Astrocyte of the cerebellum (primary cell): ENCODE measurements at places on chromosomes 3 and 15.
A peak's percentile ranks its signal among the peaks of the same experiment; 100 is the strongest.

DNA sequence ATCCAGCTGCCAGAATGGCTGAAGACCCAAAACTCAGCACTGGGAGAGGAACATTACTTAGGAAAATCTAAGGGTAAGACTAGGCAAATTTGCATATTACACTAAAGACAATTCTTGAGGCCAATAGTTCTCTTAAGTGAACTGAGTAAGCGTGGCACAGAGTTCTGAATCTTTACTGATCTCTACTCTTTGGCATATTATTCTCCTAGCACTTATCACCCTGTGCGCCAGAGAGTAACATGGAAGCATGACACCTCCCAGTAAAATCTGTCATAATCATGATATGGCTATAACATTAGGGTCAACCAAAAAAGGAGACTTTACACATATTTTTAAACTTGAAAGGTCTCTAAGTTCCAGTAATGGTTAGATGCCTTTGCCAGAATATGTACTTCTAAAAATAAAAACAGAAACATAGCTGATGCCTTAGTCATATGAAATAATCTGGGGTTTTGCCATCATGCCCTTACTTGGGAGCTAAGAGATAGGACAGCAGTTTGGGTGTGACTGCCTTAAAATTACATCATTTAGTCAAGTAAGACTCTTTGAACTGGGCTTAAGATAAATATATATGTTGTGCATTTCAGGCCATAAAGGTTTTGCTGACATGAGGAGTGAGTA lies 290.5 kb downstream of the PLCL2 start:
- peak; percentile 62 for DNase-seq

GRCh38 chr15:78032671-78033070 lies 44.8 kb downstream of the TBC1D2B start:
- DNase-seq = no peak

GRCh38 chr3:56787784-56788256 lies 13.9 kb downstream of the ARHGEF3 start:
- DNase-seq = no peak

- no peak for DNase-seq
Measured at GRCh38 chr15:101107625-101108460, 144.0 kb downstream of the CHSY1 start.

DNA sequence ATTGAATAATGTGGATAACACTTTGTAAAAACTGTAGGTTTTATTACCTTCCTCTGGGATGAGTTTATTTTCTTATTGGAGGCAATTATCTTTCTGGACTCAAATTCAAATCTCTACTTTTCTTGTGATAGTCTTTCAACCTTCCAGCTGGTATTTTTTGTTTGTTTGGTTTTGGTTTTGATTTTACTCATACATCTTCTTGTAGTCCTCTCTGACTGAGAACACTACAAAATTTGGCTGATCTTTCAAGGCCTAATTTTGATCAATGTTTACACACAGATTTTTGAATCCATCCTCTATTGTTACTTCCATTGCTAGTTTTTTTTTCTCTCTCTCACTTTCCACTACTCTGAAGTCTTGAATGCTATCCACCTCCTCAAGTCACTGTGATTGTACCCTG lies 303.8 kb upstream of the NECTIN3 start:
- no peak for DNase-seq

DNA sequence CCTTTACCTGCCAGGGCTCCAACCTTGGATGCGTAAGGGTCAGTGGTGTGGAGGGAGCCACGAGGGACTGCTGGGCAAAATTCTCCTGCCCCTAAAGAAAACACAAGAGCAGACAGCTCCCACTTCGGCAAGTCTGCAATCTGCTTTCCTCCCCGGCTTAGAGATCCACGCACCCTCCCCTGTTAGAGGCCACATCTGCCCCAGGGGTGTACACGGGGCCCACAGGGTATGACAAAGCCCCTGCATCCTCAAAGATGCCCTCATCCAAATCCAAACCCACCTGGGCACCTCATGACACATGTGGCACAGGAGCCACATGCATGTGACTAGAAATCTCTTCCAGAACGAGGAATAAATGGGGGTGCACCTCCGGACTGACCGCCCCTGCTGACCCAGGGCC lies 25.5 kb downstream of the ZXDC start:
- DNase-seq = no peak

- DNase-seq = no peak
Measured at GRCh38 chr15:63969652-63970421, 76.4 kb downstream of the DAPK2 start.

- no peak for DNase-seq
Measured at GRCh38 chr3:159926573-159926972, 62.1 kb upstream of the IL12A start.

- DNase-seq = no peak
Measured at GRCh38 chr15:93063262-93063671, 25.7 kb downstream of the RGMA start.

DNA sequence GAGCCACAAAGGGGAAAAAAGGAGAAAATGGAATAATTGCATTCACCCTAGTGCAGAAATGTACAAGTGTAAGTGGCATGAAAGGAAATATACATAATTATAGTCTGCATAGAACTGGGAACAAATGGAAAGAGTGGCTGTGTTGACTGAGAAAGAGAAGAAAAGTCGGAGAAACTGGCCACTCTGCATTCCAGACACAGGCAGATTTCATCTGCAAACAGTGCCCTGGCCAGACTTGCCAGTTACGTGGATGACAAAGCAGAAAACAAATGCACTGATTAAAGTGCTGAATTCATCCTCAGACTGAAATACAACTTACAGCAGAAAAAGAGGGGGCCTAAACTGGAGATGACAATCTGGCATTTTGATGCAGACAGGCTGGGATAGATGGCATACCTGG lies 129.8 kb downstream of the FGF12 start:
- DNase-seq = no peak

DNA sequence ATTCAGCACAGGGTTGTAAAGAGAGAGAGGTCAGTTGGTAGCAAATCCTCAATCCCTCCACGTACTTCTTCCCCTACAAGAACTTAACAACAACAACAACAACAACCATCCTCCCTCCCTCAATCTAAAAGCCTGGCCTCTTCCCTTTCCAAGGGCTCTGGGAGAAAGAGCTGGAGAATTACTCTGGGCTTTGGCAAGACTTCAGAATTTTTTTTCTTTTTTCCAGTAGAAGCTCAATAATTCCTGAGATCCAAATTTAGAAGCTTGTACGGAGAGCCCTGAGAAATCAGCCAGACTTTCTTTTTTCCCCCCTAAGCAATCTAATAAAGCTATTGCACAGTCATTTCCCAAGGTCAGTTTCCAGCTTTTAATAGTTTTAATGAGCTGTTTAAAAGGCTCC lies 95.8 kb upstream of the CACNA2D3 start:
- no peak for DNase-seq

DNA sequence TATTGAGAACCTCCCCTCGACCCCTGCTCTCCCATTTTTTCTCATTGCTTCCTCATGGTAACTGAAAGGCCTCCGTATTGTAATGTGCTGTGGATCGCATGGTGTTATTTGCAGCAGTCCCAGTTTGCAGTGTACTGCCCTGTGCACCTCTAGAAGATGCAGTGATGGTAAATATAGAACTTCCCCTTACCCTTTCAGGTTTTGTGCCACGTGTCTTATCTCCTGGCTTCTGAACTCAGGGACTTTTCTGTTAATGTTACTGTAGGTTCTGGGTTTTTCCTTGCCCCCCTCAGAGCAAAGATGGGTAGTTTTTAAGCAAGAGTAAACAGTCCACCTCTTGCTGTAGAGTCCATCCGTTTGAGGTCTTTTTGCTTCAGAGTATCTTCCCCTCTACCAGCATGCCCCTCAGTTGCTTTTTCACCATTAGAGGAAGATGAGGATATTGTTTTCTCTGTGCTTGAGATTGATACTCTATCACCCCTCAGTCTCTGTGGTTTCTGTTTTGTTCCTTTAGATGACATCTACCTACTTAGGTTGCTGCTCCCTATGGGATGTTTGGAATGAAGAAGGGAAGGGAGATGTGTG lies 22.4 kb downstream of the CHD2 start:
- no peak for DNase-seq

- DNase-seq = no peak
Measured at GRCh38 chr3:72009851-72010443, 225.0 kb upstream of the PROK2 start.

- DNase-seq = no peak
Measured at GRCh38 chr3:109211941-109212340, 75.4 kb downstream of the C3orf85 start.

DNA sequence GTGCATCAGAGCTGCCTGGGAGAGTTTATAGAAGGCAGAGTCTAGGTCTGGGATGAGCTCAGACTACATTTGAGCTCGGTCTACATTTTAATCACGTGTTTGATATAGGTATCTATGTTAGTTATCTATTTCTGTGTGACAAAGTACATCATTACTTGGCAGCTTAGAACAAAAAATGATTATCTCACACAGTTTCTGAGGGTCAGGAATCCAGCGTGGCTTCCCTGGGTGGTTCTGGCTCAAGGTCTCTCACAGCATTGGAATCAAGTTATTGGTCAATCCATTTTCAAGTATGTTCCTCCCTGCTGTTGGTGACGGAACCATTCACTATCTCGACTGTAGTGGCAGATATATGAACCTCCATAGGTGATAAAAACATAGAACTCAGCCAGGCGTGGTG lies 71.7 kb downstream of the ABHD5 start:
- no peak for DNase-seq

DNA sequence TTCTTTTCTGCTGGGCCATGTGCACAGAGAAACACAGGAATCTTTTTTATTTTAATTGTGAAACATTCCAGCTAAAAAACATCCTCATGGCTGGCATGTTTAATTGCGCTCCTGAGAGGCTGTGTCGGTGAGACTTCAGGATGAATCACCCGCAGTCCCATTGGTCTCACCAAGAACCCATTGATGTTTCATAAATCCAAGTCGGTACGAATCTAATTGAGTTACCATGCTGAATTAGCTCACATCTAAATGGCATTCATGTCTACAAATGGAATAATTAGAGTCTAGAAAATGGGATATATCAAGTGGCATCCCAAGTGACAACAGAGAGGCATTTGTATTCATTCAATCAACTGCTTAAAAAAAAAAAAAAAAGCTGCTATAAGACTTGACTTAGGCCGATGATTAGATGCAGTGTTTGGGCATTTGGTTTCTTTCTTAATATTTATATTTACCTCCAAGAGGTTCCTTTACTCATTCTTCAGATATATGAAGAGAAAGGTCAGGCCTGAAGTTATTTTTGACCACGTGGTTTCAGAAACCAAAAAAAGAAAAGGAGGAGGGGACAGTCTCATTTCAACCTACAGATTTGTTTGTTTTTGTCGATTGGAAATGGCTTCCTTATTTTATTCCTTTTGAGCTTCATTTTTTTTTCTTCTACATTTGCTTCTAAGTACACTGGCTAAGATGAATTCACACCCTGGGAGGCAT lies 79.1 kb upstream of the FOXB1 start:
- DNase-seq = no peak

- DNase-seq = no peak
Measured at GRCh38 chr3:31890007-31890406, 91.1 kb downstream of the OSBPL10 start.

- DNase-seq = no peak
Measured at GRCh38 chr15:40990789-40991188, 37.5 kb downstream of the CHAC1 start.

DNA sequence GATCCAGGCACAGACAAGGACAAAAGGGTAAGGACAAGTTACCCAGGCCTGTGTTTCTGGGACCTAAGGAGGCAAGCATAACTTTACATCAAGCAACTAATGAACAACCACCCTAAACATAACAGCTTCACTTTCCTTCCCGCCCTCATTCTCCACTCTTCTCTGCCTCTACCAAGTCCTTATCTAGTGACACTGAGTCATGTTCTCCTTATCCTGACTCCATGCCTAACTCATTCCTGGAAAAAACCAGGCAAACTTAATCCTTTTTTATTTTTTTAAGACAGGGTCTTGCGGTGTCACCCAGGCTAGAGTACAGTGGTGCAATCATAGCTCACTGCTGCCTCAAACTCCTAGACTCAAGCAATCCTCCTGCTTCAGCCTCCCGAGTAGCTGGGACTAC lies 44.5 kb downstream of the TMEM44 start:
- DNase-seq = no peak

DNA sequence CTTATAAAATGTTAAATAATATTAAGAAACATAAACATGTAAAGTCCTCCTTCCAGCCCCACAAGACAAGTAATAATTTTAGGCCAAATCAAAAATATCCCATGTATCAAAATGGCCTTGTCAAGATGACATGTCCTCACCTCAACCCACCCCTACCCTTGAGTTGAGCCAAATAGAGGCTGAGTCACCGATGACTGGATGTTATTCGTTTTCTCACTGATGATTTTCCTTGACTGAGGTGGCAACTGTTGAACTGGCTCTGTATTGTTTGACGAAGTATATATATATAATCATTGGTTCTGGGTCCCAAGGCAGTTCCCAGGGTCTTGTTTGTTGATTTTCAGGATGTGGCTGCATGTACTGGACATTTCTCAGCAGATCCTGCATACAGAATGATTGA lies 75.3 kb downstream of the TMEM108 start:
- no peak for DNase-seq

- DNase-seq = no peak
Measured at GRCh38 chr3:167115331-167115934, 264.7 kb downstream of the ZBBX start.

GRCh38 chr3:95312650-95313049 lies 1249.8 kb downstream of the NSUN3 start:
- DNase-seq = no peak

GRCh38 chr3:99418209-99418635 lies 220.2 kb upstream of the COL8A1 start:
- DNase-seq = no peak

DNA sequence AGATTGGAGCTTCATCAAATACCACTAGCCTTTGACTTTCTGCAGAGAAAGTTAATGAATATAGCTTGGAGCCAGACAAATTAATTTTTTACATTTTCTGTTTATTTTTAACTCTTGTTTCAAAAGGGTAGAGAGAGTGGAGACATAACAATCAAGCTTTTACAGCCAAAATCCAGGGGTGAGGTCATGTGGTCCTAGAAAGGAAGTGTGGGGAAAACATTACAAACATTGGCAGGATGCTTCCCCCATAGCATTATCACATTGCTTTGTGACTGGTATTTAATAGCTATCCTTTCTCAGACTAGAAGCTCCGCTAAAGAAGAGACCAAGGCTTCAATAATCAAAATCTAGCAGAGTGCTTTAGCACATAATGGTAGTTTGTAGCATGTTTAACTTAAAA lies 46.4 kb upstream of the PHLDB2 start:
- no peak for DNase-seq

DNA sequence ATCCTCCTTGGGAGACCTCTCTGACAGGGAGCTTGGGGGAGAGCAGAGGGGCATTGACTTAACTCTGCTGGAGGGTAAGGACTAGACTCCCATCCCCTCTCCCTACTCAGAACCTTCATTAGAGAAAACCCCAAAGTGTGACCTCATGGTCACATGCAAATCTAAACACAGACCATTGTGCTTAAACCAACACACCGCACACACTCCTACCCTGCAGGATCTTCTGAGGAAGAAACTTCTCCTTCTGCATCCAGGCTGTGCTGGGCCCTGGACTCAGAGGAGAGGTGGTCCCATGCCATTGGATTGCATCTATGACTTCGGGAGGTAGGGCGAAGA lies 805 bp upstream of the PARP16 start:
- DNase-seq = no peak

DNA sequence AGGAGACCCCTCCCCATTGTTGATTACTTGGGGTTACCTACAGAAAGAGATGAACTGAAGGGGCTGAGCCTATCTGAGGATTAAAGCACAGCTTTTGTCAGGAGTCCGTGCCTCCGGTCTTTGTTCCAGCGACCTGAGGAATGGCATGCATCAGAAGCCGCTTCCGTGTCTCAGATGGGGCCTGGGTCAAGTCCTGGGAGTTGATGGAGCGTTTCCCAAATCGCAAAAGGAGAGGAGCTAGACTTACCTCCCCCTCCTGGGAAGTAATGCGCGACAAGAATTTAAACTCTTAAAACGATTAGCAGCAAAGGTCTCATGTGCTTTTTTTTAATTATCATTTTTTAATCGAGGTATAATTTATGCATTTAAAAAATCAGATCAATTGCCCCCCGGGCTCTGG lies 983 bp upstream of the ALDH1A3 start:
- DNase-seq = no peak
